ENCODE measurements at places on chromosomes 2 and 18. TPM values are rescaled to one million over a fixed set of nuclear protein-coding genes. Genes with fewer than 3 reads are reported as not detected.

The RBM44 gene
- 0.42 TPM for total RNA-seq

The NAT8 gene
- total RNA-seq = not detected

The TLX2 gene
- not detected for total RNA-seq

The ZSWIM2 gene
- total RNA-seq = not detected

The NTSR2 gene
- total RNA-seq = not detected
